ENCODE measurements at places on chromosomes 6 and 20. TPM values are rescaled to one million over a fixed set of nuclear protein-coding genes. Genes with fewer than 3 reads are reported as not detected.

DNA sequence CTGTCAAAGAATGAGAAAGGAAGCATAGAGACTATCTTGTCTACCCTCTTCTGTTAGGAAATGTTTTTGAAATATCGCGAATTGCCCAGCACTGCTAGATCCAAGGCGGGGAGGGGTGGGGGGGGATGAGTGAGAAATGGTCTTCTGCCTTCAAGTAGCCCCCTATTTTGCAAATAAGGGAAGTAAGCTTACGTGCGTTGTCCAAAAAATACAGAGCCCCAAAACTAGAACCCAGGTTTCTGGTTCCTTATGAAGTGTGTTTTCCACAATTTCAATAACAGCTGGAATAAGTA is 923 bp upstream of the ILRUN start:
- DNase-seq, result no peak

GRCh38 chr20:10366898-10367692 is 66.9 kb downstream of the MKKS start:
- no peak for DNase-seq

GMNN gene
- total RNA-seq, result 10.1 TPM

GRCh38 chr6:33088931-33089620 is 13.3 kb downstream of the HLA-DPB1 start:
- no peak for DNase-seq

DNA sequence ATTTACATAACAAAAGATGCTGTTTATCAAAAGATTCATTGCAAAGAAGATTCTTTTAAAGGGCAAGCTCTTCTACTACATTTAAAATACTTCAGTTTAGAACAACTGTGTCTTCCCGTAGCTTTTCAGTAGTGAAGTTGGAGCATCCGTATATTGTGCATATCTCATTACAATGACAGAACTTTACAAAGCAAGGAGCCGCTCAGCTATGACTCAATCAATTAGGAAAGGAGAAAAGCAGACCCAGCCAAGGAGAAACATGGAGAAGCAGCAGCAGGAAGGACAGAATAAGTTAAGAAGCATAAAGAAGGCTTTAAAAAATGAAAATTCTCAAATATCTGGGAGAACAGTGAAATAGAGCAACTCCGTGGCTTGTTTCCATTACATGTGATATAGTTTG is 132.6 kb upstream of the SMLR1 start:
- no peak for DNase-seq

PDE7B gene
- total RNA-seq, result 0.25 TPM

GRCh38 chr20:17723301-17723691 is 23.5 kb downstream of the BANF2 start:
- DNase-seq, result no peak

DNA sequence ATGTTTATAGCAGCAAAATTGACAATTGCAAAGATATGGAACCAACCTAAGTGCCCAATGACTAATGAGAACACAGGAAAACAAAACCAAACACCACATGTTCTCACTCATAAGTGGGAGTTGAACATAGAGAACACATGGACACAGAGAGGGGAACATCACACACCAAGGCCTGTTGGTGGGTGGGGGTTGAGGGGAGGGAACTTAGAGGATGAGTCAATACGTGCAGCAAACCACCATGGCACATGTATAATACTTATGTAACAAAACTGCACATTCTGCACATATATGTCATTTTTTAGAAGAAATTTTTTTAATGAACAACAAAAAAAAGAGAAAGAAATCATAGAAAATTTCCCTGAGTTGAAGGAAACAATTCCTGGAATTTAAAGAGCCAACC is 3.9 kb downstream of the EPM2A start:
- no peak for DNase-seq

DNA sequence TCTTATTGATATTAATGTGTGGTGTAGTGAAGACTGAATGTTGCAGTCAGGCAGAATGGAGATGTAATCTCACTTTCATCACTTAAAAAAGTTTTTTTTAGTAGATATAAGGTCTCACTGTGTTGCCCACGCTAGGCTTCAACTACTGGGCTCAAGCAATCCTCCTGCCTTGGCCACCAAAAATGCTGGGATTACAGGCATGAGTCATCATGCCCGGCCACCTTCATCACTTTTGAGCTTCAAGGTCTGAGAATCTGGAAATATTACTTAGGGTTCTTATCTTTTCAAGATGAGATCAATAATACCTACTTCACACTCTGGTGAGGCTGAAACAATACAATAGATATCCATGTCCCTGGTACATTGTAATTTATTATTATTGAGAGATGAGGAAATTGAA is 31.6 kb downstream of the ADGRG6 start:
- DNase-seq, result no peak

NHLRC1 gene
- 0.11 TPM for total RNA-seq

DNA sequence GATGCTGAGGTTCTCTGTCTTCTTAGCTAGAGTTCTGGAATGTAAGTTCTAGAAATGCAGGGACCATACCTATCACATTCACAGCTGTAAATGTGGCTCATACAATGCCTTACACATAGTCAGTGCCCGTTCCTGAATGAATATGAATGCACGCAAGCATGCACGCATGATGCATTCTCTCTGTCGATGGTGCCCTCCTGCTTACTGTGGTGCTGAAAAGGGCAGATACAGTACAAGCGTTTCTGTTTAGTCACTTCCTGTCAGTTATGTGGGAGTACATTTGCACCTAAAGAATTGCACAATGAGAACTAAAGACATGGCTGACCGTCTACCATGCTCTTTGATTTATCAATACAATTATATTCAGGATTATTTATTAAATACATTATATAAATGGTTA is 152.2 kb upstream of the SOX4 start:
- no peak for DNase-seq

- no peak for DNase-seq
Observed at GRCh38 chr6:132816660-132817059, 2.3 kb downstream of the RPS12 start.

GRCh38 chr6:45784250-45784649 is 231.4 kb downstream of the CLIC5 start:
- DNase-seq, result no peak

IP6K3 gene
- not detected for total RNA-seq

GRCh38 chr6:128112494-128112893 is 211.6 kb upstream of the THEMIS start:
- no peak for DNase-seq

KIF6 gene
- not detected for total RNA-seq
